Stimulated activated CD8-positive, alpha-beta memory T cell treated with anti-CD3 and anti-CD28 coated beads, Interleukin-4, amount 100 ng/mL, for 1 hour (primary cell): ENCODE measurements at places on chromosomes 7 and 10.

DNA sequence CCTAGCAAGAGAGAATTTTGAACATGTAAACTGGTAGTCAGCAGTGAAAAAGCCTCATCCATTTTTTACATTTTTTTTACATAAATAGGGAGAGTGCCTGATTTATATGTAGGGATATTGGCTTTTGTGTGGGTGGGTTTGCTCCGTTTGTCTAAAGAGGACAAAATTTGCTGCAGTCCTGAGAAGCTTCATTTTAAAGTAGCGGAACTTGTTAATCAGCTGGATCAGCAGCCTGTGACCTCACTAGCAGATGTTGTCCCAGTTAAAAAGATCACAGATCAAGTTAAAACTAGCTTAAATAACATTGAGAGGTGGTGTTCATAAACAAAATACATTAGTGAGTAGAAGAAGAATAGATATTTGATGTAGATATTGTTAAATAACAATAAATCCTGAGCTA, 2.6 kb downstream of the ATRNL1 start:
- DNase-seq: no peak

DNA sequence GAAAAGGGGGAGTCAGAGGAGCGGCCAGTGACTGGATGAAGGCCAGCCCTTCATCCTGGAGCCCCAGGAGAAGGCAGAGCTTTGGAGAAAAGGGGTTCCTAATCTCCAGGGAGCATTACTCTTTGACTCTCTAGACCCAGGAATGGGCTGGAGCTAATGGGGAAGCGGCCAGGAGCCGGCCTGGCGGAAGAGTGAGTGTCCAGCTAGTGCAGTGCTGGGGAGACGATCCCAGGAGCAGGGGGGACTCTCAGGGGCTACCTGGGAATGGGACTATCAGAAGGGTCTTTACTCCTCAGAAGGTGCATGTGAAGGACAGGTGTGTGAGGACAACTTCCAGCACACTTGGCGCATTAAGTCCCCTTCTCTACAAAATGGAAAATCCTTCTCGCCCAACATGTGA, 2.4 kb upstream of the PAX2 start:
- DNase-seq: no peak

DNA sequence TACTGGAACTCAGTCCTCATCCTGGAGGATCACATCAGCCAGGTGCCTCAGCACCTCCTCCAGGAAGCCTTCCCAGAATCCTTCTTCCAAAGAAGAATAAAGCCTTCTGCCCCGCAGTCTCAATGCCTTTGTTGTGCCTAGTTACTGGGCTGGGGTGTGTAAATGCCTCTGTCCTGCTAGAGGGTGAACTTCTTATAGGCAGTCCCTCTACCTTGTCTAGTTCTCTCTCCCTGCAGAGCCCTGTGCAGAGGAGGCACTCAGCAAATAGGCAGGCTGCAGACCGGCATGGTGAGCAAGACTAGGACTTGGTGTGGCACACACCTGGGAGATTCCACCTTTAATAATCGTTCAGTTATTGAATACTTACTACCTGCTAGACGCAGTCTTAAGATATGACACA, 104.7 kb upstream of the PCBD1 start:
- DNase-seq: no peak

GRCh38 chr7:33250421-33250871, 121.1 kb downstream of the BBS9 start:
- no peak for DNase-seq

GRCh38 chr7:80498481-80499349, 13.1 kb downstream of the GNAT3 start:
- DNase-seq: no peak

DNA sequence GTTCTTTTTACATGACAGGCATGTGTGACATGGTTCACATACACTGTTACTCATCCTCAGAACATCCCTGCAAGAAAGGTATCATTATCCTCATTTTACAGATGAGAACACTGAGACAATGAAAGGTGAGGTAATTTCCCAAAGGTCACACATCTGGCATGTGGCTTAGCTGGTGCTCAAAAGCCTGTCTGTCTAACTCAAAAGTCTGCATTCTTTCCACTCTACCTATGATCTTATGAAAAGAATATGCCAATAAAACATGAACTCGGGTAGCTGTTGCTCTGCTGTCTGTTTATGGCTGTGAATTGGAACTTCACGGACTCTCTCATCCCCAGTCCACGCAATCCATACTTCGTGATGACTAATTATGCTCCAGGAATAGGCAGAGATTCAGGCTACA, 79.0 kb upstream of the ODAD2 start:
- no peak for DNase-seq

- no peak for DNase-seq
These were observed 3.1 kb downstream of the CD36 start for GRCh38 chr7:80641548-80641947.

GRCh38 chr7:92631067-92631849, 41.1 kb upstream of the FAM133B start:
- no peak for DNase-seq

DNA sequence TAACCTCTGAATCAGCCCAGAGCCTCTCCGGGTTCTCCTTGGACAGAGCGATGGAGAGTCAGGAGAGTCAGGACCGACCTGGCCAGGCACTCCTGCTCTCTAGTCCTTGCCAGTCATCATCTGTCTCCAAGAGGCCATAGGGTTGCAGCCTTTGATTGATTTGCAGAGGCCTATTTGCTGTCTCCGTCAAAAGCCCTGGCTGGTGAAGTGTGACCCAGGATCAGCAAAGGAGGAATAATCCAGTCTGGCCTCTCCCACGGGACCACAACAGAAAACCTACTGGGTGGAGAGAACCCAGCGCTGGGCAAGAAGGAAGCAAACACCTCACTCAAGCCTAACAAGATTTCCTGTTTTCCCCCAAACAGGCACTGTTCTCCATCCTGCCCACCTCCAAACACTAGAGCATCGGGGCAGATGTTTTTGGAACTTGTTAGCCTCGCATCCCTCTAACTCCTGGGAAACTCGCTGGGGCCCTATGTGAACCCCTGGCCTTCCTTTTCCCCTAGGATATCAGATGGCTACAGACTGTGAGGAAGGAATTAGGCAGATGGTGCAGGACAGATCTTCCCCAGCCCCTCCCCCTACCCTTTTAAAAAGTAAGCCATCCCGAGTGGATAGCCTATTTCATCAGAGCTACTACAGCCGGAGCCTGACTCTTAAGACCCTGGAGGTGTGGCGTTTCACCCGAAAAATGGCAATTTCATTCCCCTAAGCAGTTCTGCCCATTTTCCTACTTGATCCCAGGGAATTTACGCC, 54.3 kb downstream of the PODXL start:
- no peak for DNase-seq

GRCh38 chr7:96299496-96299895, 22.4 kb downstream of the SLC25A13 start:
- DNase-seq: no peak

DNA sequence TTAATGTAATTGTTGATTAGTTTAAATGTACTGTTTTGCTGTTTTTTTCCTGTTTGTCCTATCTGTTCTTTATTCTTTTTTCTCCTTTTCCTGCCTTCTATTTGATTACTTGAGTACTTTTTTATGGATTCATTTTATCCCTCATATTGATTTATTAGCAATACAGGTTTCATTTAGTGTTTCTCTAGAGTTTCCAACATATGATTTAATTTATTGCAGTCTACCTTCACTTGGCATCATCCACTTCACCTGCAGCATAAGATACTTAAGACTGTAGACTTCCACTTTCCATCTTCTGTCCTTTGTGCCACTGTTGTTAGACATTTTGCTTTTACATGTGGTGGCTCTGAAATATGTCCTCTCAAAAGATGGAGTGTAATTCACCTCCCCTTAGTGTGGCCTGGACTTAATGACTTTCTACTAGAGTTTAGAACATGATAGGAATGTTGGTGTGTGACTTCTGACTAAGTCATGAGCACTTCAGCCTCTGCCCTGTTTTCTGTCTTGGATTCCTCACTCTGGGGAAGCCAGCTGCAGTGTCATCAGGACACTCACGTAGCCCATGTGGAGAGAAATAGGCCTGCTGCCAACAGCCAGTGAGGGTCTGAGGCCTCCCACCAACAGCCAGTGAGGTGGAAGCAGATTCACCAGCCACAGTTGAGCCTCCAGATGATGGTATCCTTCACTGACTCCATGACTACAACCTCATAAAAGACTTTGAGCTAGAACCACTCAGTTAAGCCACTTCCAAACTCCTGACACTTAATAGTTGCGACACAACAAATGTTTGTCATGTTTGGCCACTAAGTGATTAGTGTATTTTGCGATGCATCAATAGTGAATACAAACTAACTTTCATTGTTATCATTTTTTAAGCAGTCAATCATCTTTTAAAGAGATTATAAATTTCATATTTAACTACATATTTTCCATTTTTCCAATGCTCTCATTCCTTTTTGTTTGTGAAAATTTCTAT, 643.5 kb upstream of the DPP6 start:
- no peak for DNase-seq

DNA sequence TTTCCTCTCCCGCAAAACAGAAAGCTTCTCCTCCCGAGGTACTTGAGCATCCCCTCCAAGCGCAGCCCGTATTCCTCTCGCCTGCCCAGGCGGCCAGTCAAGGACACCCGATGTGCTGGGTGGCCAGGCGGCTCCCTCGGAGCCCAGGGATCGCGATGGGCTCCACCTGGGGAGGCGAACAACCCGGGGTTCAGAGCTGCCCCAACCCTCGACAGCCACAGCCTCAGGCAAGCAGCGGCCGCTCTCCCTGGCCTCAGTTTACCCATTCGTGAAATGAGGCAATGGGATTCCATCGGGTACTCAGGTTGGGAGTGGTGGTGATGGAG, 147.4 kb downstream of the CYP26A1 start:
- DNase-seq: no peak

GRCh38 chr10:114180937-114181336, 1.8 kb downstream of the TDRD1 start:
- no peak for DNase-seq

DNA sequence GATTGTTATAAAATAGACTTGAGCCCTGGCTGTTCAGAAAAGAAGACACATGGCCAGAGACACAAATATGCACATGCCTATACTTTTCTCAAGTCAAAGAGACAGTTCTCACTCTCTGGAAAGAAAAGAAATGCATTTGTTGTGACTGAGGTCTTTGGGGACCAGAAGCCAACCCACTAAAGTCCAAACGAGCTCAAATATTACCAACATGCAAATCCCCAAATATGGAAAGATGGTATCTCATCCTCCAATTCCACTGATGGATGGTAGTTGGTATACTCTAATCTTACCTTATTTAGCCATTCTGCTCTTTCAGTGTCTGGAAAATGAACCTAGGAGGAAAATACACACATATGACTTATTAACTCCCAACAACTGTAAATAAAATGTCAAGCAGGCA, 30.6 kb downstream of the ESYT2 start:
- no peak for DNase-seq

GRCh38 chr7:158592541-158592940, 4.9 kb upstream of the PTPRN2 start:
- no peak for DNase-seq

DNA sequence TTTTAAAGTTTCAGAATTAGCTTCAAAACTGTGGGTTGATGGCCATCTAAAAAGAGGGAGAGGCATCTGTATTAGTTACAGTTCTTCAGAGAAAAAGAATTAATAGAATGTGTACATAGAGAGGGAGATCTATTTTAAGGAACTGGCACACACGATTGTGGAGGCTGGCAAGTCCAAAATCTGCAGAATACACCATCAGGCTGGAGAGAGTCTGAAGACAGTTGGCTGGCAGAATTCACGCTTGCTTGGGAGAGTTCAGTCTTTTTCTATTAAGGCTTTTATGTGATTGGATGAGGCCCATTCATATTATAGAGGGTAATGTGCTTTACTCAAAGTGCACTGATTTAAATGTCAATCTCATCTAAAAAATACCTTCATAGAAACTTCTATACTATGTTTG, 135.1 kb upstream of the SORCS1 start:
- no peak for DNase-seq

DNA sequence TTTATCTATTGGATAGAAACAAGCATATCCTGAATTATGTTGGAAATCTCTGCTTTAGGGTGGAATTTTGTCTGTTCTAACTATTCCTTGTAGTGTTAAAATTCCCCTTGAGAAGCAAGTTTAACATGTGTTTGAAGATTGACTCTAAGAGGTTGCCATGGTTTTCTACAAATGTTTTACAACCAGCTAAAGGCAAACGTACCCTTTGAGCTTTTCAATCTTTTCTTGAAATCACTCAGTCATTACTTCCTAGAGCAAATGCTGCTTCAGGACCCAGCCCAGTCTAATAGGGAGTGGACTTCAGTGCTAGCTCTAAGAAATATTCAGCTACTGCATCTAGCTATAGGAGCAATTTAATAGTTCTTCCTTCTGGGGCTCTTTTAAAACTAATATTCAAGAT, 118.8 kb upstream of the IFRD1 start:
- no peak for DNase-seq

DNA sequence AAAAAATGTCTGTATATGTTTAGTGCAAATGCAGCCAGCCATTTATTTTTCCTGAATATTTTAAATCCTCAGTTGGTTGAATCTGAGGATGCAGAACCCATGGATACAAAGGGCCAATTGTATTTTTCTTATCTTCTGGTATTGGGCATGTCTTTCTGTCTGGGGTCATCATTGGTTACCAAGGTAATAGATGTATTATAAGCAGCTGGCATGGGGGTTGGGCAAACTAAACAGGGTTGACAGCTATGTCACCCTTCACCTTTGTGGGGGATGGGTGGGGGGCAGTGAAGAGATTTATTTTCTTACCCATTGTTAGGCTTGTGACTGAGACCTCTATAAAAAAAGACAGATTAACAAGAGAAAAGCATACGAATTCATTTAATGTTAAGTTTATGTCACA, 38.8 kb downstream of the CDHR3 start:
- no peak for DNase-seq

- no peak for DNase-seq
These were observed 71.7 kb downstream of the ARID5B start for GRCh38 chr10:61973169-61973568.

DNA sequence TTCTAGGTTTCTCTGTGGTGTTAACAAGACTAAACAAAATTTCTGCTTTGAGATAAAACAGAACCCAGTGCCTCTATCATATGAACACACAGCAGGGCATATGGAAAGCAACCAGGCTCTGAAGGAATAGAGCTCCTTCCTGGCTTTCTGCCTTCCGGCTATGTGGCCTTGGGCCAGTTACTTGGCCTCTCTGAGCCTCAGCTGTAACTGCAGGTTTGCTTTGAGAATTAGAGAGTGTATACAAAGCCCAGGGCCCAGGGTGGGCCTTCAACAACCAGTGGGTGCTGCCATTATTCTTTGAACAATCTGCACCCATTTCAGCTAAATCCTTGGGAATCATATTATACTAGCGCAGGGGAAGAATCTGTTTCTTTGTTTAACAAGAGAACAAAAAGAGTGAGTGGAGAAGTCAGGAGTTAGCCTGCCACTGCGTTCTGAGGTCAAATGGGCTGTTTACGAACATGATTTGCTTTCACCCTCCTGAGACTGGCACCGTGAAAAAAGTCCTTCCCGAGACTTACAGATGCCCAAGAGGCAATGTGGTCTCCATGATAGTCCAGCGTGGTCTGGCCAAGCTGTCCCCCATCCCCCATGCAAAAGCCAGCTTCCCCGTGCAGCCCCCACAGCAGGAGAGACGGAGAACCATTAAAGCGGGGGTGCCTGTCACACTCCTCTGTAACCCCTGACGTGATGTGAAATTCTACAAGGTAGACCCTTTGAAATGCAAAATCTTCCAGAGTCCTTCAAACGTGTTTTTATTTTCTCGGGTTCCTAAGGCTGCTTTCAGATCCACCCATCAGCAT, 4.9 kb downstream of the FAM53B start:
- no peak for DNase-seq

- no peak for DNase-seq
These were observed 337.7 kb upstream of the AOAH start for GRCh38 chr7:37061849-37062559.
